ENCODE measurements at places on chromosomes 16 and 17. TPM values are rescaled to one million over a fixed set of nuclear protein-coding genes. Genes with fewer than 3 reads are reported as not detected.
A peak's percentile ranks its signal among the peaks of the same experiment; 100 is the strongest.

GRCh38 chr16:77290451-77291115 is 91.4 kb downstream of the SYCE1L start:
- DNase-seq, result peak; percentile 54

GNG13 gene
- total RNA-seq, result not detected

- DNase-seq, result no peak
Observed at GRCh38 chr16:22240023-22240710, 34.1 kb downstream of the EEF2K start.

HEXIM2 gene
- 3.2 TPM for total RNA-seq

DNA sequence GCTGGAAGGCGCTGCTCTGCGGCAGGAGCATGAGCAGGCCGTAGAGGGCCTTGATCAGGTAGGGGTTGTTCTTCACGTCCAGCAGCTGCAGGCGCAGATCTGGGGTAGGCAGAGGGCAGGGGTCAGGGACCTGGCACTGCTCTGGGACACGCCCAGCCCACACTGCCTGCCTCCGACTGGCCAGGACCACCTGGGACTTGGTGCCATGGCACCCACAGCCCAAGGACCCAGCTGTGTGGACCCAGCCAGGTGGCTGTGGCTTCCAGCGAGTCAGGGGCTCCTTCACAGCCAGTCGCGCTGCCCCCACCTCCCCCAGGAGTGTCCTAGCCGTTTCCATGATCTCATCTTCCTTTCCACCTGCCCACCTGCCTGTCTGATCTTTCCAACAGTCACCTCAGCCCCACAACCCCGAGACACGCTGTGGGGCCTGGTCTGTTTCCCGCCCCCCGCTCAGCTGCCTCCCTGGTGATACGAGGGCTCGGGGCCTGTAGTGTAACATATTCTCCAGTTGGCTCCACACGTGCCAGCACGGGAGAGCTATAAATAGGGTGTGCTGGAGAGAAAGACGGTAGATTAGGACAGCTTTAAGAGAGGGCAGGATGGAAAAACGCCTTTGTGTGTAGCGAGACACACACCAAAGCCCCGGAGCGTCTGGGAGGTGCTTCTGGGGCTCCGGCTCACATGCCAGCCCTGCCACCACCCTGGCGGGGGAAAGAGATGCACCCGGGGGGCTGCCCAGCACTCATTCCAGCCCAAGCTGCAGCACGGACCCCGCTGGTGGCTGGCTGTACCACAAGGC is 7.2 kb upstream of the MTSS2 start:
- DNase-seq, result no peak

TXNDC11 gene
- 52.7 TPM for total RNA-seq

- no peak for DNase-seq
Observed at GRCh38 chr16:69537706-69538080, 28.1 kb upstream of the NFAT5 start.

- no peak for DNase-seq
Observed at GRCh38 chr16:49684696-49685095, 171.2 kb downstream of the ZNF423 start.

DNA sequence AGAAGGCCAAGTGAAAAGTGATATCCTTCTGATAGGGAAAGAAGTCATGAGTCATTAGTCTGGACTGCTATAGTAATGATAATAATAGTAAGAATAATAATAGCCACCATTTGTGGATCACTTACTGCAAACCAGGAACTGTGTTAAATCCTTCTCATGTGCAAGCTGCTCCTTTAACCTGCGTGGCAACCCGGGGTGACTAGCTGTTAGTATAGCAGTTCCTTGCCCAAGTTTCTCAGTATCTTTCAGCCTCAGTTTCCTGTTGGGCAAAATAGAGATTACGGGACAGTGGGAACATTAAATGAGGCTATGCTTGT is 129.5 kb downstream of the CDH13 start:
- DNase-seq, result no peak

DNA sequence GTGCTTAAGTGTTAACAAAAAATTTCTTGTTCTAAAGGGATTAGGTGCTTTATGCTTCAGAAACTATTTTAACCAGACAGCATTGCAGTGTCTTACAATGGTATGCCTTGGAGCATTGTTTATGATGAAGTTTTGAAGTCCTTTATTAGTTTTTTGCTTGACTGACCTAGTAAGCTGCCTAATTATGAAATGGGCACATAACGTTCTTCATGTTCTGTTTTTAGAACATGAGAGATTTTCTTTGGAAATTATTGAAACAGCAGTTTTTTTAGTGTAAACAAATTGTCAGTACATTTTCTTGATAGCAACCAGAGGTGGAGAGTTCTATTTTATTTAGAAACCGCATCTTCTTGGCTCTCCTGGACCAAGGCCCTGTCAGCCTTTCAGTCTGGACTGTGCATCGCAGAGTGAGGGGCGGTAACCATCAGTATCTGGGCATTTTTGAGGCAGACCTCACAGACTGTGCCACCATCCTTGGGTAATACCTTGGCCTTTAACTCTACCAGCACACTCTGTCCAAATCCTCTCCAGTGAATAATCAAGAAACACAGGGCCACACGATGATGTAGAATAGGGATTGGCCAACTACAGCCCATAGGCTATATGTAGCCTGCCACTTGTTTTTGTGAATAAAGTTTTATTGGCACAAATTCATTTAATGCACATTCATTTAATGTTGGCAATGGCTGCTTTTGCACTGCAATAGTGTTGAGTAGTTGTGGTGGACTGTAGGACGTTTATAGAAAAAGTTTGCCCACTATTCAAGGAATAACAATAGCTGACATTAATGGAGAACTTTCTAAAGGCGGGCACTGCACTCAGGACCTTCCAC is 81.1 kb downstream of the VPS35L start:
- no peak for DNase-seq

GRCh38 chr17:67546578-67547527 is 169.8 kb downstream of the PITPNC1 start:
- DNase-seq, result no peak

DNA sequence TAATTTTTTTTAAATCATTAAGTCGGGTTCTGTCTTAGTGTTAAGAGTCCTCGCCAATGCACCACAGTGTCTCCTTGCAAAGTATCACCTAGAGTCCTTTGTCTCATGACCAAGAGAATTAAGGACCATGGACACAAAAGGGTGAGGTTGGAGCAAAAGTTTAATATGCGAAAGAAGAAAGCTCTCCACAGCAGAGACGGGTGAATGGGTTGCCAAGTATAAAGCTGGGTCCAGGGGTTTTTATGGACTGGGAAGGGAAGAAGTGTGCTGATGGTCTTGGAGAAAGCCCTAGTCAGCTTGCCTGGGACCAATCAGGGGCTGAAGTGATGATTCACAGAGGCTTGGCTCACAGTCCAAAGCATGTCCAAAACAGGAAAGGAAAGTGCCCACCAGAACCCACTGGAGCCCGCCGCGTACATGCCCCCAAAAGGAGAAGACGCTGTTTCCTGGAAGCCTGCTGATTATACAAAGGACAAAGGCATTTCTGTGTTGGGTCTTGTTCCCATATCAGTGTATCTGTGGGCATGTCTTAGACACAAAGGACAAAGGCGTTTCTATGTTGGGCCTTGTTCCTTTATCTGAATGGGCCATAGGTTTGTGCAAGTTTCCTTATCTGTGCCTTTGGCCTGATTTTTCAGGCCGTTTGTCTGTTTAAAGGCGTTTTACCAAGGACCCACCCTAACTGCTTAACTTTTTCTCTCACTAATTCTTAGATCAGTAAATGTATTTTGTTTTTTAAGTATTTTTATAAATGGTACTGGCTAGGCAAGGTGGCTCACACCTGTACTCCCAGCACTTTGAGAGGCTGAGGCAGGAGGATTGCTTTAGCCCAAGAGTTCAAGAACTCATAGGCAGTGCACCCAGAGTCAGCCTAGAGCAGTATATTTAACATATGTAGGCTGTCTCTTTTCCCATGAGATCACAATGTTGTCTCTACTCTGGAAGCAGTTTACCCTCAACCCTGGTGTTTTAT is 28.7 kb upstream of the ATF7IP2 start:
- DNase-seq, result no peak

Measured in M059J (cell line).